Fibroblast of skin of abdomen (primary cell): ENCODE measurements at places on chromosomes 4 and X.

- DNase-seq = no peak
These were observed 51.7 kb upstream of the PDLIM3 start for GRCh38 chr4:185587030-185587426.

- DNase-seq = no peak
These were observed 54.6 kb downstream of the AMOT start for GRCh38 chrX:112786076-112786475.

GRCh38 chrX:253451-254297 is 27.5 kb upstream of the PLCXD1 start:
- no peak for DNase-seq

- DNase-seq = no peak
These were observed 275.2 kb downstream of the SPRY1 start for GRCh38 chr4:123671636-123672404.

DNA sequence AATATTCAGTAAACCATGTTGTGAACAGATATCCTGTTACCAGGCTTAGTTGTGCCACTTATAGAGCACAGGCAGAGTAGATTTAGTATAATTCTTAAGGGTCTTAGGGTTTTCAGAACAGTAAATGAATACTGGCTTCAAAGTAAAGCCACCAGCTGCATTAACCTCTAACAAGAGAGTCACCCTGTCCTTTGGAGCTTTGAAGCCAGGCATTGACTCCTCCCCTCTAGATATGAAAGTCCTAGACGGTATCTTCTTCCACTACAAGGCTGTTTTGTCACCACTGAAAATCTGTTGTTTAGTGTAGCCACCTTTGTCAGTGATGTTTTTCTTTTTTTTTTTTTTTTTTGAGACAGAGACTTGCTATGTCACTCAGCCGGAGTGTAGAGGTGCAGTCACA is 77.7 kb downstream of the ALPK1 start:
- DNase-seq = no peak
